Choroid plexus epithelial cell (primary cell): ENCODE measurements at places on chromosomes 12 and 14.

DNA sequence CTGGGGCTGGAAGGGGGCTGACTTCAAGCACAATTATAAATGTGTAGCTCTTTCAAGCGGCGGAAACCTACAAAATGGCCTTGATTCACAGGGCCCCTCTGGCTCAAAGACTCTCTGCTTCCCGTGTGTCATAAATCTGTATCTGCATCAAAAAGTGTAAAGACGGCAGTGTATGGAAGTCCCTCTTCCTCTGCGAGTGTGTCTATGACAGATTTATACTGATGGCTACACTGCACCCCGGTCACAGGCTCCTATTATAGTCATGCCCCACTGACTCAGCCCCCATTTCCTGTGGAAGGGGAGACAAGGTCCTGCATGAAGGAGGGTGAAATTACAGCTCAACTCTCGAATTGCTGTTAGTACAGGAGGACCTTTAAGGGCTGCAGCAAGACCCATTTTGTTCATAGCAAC, 68.6 kb downstream of the HMGA2 start:
- DNase-seq, result peak; percentile 66

DNA sequence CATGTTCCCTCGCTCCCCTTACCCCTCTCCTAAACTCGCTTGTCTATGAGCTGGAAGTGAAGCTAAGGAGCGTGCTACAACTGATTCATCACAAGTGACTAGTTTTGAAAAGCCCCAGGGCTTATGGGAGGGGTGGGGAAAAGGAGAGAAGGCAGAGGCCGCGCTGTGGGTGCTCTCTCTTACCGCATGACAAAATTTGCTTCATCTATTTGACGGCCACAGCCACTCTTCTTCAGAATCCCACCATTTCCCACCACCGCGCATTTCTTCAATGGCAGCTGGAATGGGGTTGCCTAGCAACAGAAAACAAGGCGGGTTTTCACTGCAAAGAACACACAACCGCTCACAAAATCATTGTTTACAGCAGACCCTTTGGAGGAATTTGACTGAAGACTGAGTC, 79.4 kb downstream of the ST8SIA1 start:
- DNase-seq, result no peak

- DNase-seq, result no peak
Measured at GRCh38 chr14:79040790-79041189, 870.6 kb downstream of the NRXN3 start.

DNA sequence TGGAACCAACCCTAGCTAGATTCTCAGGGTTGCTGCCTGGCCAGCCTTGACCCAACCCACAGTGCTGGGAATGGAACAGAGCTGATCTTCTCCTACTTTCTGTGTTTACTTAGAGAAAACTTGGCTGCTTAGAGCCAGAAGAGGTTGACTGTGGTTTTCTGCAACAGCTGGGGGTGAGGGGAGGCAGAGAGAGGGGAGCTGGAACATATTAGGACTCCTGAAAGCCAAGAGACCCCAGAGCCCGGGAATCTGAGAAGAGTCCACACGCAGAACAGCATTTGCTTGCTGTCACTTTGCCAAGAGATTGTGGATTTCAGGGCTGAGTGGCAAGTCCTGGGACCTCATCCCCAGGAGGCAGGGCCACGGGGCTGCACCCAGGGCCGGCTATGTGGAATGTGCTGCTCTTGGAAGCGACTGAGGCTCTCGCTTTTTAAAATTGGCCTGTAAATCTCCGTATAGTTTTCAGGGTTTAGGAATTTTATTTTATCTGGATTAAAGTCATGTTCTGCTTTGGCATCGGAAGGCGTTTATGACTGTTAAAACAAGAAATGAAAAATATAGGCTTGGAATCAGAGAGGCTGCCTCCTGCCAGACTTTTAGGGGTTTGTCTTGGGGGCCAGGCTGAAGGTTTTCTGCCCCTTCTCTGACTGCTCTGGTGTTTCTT, 22.3 kb upstream of the MED13L start:
- peak; percentile 57 for DNase-seq

- peak; percentile 5 for DNase-seq
Measured at GRCh38 chr14:76426161-76426696, 50.3 kb downstream of the ESRRB start.

- no peak for DNase-seq
Measured at GRCh38 chr12:15535352-15535781, 213.1 kb downstream of the PTPRO start.

GRCh38 chr14:101005447-101005846, 101.9 kb upstream of the RTL1 start:
- no peak for DNase-seq

GRCh38 chr14:60805841-60806430, 71.4 kb downstream of the MNAT1 start:
- DNase-seq, result peak; percentile 57

DNA sequence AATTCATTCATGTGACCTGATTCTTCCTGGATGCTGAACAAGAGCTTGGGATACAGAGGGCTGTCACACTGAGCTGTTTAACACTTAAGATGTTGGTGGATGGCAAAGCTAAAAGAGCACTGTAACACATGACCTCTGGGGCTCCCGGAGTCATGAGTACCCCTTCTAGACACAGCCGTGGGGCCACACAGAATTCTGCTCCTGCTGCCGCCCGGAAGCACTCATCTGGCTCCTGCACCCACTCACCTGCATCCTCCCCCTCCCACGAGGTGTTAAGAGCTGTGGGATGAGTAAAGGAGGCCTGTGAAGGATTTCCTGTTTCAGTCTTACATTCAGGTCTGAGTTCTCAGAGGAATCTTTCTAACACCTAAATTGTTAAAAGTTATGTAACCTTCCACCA, 78.0 kb upstream of the SSTR1 start:
- no peak for DNase-seq

- no peak for DNase-seq
Measured at GRCh38 chr14:57297852-57298251, 29.1 kb downstream of the AP5M1 start.
